ENCODE measurements at places on chromosomes 6 and 20.

GRCh38 chr6:135358251-135358821, 139.2 kb downstream of the AHI1 start:
- no peak for DNase-seq
- no peaks in the 10 kb centered on the region for H3K4me1 ChIP-seq
- H3K27me3 ChIP-seq = no peaks in the 10 kb centered on the region
- H3K4me3 ChIP-seq = no peak overlapping the region
- peaks cover 12% of the 10 kb centered on the region for H3K36me3 ChIP-seq

- H3K4me3 ChIP-seq = no peak overlapping the region
- DNase-seq = no peak
- H3K27me3 ChIP-seq = peaks cover 7% of the 10 kb centered on the region
- peaks cover 11% of the 10 kb centered on the region for H3K4me1 ChIP-seq
These were observed 229.6 kb upstream of the RIN2 start for GRCh38 chr20:19528286-19529030.

GRCh38 chr6:85472744-85473143, 22.9 kb downstream of the NT5E start:
- no peak overlapping the region for H3K27ac ChIP-seq
- no peaks in the 10 kb centered on the region for H3K4me1 ChIP-seq
- peaks cover 4% of the 10 kb centered on the region for H3K27me3 ChIP-seq
- H3K4me3 ChIP-seq = no peak overlapping the region
- H3K36me3 ChIP-seq = no peaks in the 10 kb centered on the region

DNA sequence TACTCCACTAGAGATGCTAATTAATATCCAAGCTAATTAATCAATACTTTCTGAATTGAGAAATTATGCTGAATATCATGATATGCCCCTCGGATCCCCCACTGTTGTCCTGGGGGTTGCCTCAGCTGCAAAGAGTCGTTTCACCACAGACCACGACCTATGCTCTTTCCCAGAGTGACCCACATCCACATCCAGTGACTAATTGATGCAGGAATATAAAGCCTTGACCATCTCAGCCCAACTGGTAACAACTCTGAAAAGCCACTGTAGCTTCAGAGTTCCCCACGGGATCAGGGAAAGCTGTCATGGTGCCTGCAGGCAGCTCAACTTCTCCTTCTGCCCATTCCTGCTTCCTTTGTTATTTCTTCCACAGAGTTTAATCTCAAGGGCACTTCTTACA, 116.9 kb downstream of the RWDD2A start:
- no peaks in the 10 kb centered on the region for H3K4me1 ChIP-seq
- DNase-seq = no peak
- H3K27ac ChIP-seq = no peak overlapping the region
- no peak overlapping the region for H3K4me3 ChIP-seq
- H3K27me3 ChIP-seq = no peaks in the 10 kb centered on the region
